ENCODE measurements at places on chromosomes 13 and 19.

DNA sequence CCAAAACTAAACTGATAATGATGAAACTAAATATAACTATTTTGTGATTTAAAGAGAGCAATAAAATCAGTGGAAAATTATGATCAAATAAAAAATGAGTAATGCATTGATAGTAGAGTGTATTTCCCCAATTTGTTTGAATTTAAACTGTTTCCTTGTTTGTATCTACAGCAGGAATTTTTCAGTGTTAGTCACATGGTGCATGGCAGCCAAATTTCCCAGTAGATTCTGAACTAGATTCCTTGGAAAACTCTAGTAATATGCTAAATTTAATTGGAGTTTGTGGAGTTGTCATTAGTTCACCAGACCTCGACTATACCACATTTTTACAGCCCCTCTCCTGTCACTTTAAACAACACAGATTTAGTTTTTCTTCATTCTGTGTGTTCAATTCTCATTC lies 156.2 kb downstream of the PCCA start:
- no peak for DNase-seq

GRCh38 chr19:16877581-16877980 lies 11.2 kb upstream of the F2RL3 start:
- DNase-seq, result no peak

DNA sequence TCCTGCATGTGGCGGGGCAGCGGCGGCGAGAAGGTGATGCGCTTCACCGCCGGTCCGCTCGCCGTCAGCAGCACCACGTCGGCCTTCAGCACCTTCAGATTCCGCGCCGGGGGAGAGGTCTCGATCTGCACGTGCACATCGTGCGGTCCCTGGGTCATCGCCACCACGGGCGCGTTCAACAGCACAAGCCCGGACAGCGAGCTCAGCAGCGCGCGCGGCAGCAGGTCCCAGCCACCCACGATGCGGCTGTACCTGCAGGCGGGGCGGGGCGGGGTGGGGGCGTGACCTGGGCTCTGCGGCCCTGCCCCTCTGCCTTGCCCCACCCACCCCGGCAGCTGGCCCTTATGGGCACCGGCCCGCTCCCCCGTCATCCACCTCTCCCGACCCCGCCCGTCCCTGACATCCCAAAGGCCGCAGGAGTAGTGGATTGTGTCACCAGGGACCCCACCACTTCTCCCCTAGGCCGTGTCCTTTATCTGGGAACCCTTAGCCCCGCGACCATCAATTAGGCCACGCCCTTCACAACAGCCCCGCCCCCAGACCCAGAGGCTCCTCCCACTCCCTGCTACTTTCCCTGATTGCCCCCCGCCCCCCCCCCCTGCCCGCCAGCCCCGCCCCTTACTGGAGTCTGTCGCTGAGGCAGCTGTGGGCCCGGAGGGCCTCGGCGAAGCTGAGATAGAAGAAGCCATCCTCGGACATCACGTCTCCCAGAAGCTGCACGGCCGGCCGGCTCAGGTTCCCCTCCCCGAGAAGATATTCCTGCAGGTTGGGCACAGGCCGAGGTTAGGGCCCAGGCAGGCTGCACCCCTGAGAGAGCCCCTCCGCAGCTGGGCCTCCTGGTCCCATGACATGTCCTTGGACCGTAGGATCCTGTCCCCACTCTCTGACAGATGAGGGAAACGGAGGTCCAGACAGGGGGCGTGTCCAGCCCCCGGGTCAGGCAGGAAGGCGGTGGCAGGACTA lies 6.1 kb downstream of the IL4I1 start:
- DNase-seq, result peak; percentile 76

- no peak for DNase-seq
Observed at GRCh38 chr19:42421591-42422031, 5.6 kb downstream of the LIPE start.

GRCh38 chr13:91314888-91315287 lies 32.6 kb upstream of the MIR17HG start:
- no peak for DNase-seq

GRCh38 chr13:93467175-93467574 lies 240.6 kb downstream of the GPC6 start:
- no peak for DNase-seq

DNA sequence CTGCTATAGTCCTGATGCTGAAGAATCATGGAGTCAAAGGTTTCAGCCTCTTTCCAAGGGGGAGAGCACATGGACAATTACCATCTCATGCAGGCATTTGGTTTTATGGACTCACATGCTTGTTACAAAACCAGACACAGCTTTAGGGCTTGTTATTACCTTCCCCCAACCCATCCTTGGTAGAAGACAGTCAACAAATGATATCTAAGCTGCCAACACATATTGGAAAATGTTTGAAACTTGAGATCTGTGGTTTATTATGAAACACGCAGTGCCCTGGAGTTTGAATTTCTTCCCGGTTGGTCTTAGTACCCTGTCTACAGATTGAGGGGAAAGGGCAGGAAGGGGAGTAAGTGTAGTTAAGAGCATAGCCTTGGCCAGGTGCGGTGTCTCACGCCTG lies 12.5 kb upstream of the CYP2A6 start:
- DNase-seq, result no peak

DNA sequence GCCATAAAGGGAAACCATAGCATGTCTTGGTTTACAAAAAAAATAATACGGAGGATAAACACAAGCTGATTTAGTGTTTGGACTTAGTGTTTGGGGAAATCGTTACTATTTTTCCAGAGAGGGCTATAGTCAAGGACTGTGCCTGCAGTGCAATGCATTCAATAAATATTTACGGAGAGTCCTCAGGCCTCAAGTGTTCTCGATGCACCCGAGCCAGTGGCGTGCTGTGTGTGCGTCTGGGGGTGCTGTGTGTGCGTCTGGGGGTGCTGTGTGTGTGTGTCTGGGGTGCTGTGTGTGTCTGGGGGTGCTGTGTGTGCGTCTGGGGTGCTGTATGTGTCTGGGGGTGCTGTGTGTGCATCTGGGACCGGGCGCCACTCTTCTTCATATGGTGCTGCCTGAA lies 71.7 kb upstream of the GTF3A start:
- no peak for DNase-seq
